ENCODE measurements at places on chromosomes 2 and 18.

DNA sequence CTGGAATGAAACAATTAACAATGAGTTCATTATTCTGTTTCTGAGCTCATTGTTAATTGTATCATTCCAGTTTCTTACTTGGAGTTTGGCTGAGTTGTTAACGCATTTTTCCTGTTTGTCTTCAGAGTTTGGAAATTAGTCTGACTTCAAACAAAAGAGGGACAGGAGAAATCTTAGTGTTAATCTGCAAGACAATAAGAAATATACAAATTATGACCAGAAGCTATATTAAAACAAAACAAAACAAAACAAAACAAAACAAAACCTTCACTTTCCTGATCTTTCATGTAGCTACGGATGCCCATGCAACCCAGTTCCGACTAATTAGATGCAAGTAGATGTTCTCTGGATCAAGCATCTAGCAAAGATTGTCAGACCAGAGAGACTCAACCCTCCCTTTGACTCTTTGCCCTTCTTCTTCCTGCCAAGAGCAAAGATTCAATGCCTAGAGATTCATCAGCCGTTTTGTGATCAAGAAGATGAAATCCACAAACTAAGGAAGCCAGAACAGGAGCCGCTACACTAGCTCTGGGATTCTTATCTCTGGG, 686.2 kb upstream of the FSHR start:
- DNase-seq, result no peak

DNA sequence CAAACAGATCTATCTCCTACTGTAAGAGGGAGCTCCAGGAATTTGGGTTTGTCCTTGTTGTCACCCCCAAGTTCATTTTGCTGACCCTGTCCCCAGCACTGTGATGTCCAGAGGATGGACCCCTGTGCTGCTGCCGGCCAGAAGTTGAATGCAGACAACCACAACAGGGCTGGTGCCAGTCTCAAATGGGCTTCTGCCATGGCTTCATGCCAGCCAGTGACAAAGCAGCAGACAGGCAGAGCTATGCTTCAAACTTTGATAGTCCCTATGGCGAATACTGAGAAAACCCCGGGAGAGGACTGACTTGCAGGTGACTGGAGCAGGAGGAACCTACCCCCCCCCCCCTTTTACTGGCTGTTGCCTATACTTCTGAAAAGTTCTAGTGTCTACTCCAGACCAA, 3.2 kb downstream of the SMAD7 start:
- DNase-seq, result no peak

GRCh38 chr2:76599732-76600368, 889.1 kb upstream of the GCFC2 start:
- DNase-seq, result no peak

DNA sequence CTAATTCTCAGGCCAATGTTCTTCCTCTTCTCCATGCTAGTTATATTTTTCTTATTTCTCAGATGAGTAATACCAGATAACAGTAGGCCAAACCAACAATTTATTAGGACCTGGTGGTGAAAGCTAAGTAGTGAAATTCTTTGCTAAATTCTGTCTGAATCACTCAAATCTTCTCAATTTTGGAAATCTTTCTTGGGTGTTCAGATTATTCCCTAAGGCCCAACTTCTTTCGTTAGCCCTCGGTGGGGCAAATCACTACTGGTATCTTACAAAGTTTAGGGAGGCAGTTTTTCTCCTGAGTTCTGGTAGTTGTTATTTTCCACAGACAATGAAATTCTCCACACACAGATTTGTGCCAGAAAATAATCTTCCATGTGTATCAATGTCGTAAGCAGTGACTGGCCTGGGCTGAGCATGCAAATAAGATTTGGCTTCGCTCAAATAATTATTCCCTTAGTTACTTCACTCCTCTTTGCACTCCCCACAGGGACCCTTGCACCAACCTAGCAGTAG, 443.5 kb upstream of the SLC14A2 start:
- DNase-seq, result no peak

GRCh38 chr18:77065221-77065981, 67.2 kb downstream of the MBP start:
- no peak for DNase-seq

DNA sequence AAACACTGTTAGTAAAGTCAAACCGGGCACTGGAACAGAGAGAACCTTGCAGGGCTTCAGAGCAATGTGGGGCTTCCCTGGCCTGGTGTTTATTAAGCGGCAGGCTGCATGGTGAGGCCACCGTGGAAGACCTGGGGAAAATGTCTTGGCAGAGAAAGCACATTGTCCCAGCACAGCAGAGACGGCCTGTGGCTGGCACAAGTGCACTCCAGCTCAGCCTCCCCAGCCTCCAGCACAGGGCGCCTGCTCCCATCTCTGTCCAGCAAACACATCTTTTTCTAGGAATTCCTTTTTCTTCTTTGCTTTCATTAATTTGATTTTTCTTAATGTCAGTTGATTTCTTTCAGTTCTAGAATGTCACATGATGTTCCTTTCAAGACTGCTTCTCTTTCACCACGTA, 138.2 kb upstream of the NFATC1 start:
- no peak for DNase-seq

- no peak for DNase-seq
These were observed 148.9 kb downstream of the ZEB2 start for GRCh38 chr2:144370937-144371584.

GRCh38 chr2:217219164-217219520, 359.3 kb upstream of the TNP1 start:
- no peak for DNase-seq

DNA sequence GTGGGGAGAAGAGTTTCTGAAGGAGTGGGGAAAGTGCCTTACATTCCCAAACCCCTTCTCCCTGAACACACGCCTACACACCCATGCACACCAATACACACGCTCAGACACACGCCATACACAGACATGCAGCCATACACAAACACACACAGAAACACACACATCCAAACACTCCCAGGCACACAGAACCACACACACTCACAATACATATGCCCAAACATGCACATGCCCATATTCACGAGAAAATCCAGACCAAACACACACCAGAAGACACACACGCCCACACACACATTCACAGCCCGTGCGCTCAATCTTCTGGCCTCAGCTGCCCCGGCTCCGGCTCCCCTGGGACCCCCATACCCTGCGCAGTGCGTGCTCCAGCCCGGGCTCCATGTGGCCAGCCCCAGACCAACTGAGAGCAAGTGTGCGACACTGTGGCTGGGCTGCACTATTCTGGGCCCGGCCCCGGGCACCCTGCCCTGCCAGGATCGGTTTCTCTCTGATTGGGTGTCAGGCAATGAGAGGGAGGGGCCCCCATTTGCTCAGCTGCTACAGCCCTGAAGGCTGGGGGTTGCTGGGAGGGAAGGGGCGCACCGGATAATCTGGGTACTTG, at the start of gene PRKAG3:
TSS of gene PRKAG3 (minus strand) at position 426 of the 613 bp plus-strand sequence.
- DNase-seq, result no peak

- DNase-seq, result no peak
These were observed 77.3 kb downstream of the SRBD1 start for GRCh38 chr2:45533771-45534170.

DNA sequence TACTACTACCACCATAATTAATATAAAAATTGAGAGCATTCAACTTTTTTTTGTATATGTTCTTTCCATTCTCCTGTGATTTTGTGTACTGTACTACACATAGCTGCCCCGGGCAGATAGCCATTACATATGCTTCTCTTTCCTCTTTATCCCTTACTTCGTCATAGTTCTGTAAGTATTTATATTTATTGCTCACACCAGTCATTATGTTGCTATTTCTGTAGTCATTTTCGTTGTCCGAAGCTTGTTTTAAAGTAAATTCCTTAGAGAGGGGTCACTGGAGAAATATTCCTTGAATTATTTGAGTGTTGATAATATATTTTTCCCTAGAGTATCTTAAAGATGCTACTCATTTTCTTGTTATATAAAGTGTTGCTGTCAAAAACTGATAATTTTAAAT, 144.0 kb downstream of the CLIP4 start:
- no peak for DNase-seq

DNA sequence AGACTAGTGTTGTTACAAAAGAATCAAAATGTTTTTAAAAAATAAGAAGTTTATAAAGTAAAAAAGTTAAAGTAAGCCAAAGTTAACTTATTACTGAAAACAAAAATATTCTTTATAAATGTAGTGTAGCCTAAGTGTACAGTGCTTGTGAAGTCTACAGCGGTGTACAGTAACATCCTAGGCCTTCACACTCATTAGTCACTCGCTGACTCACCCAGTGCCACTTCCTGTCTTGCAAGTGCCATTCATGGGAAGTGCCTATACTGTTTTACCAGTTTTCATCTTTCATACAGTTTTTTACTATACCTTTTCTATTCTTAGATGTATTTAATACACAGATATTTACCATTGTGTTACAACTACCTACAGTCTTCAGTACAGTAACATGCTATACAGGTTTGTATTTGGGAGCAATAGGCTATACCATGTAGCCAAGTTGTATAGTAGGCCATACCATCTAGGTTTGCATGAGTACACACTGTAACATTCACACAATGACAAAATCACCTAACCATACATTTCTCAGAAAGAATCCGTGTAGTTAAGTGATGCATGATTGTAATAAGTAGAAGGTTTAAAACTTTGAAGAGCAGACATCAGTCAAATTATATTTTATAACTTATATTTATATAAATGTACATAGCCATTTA, 13.4 kb downstream of the SERPINB7 start:
- peak; percentile 41 for DNase-seq

GRCh38 chr2:144165599-144166250, 354.2 kb downstream of the ZEB2 start:
- DNase-seq, result no peak

GRCh38 chr18:62183578-62184195, 3.2 kb downstream of the PIGN start:
- peak; percentile 40 for DNase-seq

DNA sequence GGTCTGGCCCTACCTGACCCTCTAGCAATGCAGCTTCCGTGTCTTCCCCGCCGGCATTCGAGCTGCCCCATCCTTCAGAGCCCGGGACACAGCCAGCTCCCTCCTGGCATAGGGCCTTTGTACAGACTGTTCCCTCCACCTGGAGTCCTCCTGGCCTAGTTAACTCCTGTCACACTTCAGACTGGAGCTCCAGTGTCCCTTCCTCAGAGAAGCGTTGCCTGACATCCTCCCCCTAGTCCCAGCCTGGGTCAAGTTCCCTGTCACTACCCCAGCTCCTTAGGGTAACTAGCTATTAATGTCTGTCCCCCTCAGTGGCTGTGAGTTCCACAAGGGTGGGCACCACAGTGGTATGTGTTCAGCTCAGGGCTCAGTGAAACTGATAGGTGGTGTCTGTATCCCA, 45.5 kb upstream of the LOXHD1 start:
- DNase-seq, result no peak

- no peak for DNase-seq
These were observed 20.3 kb downstream of the SALL3 start for GRCh38 chr18:78999939-79000338.

GRCh38 chr18:35460736-35461161, 37.0 kb downstream of the INO80C start:
- DNase-seq, result no peak

DNA sequence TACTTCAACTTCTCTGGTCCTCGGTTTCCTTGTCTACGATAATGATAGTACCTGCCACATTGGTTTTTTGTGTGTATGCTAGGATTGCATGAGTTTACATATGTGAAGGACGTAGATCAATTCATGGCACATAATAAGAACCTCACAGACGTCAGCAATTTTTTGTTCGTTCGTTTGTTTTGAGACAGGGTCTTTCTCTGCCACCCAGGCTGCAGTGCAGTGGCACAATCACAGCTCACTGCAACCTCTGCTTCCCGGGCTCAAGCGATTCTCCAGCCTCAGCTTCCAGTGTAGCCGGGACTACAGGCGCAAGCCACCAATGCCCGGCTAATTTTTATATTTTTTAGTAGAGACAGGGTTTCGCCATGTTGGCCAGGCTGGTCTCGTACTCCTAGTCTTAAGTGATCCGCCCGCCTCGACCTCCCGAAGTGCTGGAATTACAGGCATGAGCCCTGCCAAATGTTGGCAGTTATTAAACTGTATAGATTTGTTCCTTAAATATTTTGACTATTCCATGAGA, 756 bp upstream of the SLC35F5 start:
- no peak for DNase-seq

- no peak for DNase-seq
These were observed 383.3 kb downstream of the MTX2 start for GRCh38 chr2:176652300-176653182.

- no peak for DNase-seq
These were observed 70.9 kb upstream of the LYPD6B start for GRCh38 chr2:148967578-148967977.

DNA sequence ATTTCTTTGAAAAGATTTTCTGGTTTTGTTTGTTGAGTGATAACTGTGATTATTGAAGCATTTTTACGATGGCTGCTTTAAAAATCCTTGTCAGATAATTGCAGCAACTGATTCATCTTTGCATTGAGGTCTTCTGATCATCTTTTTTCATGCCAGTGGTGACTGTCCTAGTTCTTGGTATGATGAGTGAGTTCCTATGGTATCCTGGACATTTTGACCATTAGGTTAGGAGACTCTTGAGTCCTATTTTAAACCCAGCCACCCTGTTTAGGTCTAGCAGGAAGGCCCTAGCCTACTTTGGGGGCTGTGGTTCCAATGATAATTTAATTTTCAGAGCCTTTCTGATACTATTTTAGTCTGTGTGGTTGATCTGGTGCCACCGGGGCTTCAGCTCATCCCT, 72.7 kb upstream of the REV1 start:
- no peak for DNase-seq

DNA sequence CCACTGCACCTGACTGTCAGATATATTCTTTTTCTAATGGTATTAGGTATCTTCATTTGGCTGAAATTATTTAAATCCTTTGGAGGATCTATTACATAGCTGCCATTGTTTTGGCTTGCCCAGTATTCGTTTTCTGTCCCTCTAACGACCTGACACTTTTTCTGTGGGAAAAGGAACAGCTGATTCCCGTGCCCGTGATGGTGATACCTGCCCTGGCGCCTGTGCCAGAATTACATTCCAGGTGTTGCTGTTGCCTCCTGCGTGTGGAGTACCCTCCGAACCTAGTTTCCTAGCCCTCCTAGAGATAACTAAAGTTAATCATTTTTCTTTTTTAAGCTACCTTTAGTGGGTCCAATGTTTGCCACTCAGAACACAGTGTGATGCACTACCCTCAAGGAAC, 14.0 kb downstream of the HOXD1 start:
- DNase-seq, result no peak

- DNase-seq, result no peak
These were observed 8.9 kb downstream of the MAPRE2 start for GRCh38 chr18:35050028-35050546.

GRCh38 chr2:168182550-168183249, 64.7 kb downstream of the STK39 start:
- DNase-seq, result no peak

GRCh38 chr2:228545041-228545747, 363.7 kb upstream of the SPHKAP start:
- DNase-seq, result no peak

DNA sequence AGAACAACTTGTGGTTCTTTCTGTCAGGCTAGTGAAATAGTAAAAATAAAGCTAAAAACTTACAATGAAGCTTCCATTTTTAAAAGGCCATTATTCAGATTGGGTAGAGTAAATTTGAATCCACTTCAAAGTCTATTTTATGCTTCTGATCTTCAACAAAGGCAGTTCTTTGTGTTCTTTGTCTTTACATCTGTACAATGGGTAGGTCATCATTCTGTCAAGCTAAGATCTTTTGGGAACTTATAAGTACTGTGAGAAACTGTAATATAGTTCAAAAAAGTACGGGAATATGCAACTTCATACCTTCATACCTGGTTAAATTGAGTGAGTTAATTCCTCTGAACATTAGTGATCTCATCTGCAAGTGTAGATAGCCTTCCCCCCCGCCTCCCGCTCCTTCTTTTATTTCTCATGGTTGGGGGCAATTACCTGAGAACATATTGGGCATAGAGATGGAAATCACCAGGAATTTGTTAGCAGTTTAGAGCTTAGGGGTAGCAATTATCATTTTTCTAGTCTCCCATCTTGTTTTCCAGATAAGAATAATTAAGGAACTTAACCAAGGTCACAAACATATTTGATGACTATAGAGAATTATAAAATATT, 9.7 kb downstream of the CNOT9 start:
- no peak for DNase-seq
